ENCODE measurements at places on chromosomes 12 and 14. TPM values are rescaled to one million over a fixed set of nuclear protein-coding genes. Genes with fewer than 3 reads are reported as not detected.

- DNase-seq, result no peak
These were observed 38.5 kb downstream of the CCER1 start for GRCh38 chr12:90916516-90916915.

- peak; percentile 72 for DNase-seq
These were observed 15.8 kb upstream of the DTX1 start for GRCh38 chr12:113040722-113041171.

- DNase-seq, result no peak
These were observed 669.2 kb downstream of the DIO2 start for GRCh38 chr14:79542121-79542520.

GRCh38 chr12:52419656-52420055, 13.5 kb upstream of the KRT82 start:
- no peak for DNase-seq

DNA sequence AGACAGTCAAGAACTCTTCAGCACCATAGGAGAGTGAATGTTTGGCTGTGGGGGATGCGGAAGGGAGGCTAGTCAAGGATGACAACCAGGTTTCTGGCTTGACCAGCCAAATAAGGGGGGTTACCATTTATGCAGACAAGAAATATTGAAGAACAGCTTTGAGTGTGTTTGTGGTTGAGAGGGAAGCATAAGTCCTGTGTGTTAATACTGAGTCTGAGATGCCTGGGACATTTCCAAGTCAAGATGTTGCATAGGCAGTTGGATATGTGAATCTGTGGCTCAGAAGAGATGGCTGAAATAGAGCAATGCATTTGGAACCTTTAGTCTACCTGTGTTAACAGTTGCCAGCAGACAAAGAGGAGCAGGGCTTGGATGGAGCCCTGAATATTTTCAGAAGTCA, 66.1 kb downstream of the ANO6 start:
- DNase-seq, result no peak

- no peak for DNase-seq
These were observed 21.1 kb downstream of the PLXNC1 start for GRCh38 chr12:94169495-94169894.

GRCh38 chr12:11854011-11854499, 204.6 kb downstream of the ETV6 start:
- DNase-seq, result no peak

DNA sequence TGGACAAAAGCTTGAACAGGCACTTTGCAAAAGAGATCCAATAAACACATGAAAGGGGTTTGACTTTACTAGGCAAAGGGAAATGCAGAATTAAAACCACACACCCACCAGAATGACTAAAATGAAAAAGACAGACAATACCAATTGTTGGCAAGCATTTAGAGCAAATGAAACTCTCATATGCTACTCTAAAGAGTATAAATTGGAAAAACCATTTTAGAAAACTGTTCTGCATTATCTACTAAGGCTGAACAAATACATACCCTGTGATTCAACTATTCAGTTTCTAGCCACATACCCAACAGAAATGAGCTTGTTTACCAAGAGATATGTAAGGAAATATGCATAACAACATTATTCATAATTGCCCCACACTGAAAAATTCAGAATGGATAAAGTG, 8.5 kb upstream of the IL22 start:
- DNase-seq, result no peak

DNA sequence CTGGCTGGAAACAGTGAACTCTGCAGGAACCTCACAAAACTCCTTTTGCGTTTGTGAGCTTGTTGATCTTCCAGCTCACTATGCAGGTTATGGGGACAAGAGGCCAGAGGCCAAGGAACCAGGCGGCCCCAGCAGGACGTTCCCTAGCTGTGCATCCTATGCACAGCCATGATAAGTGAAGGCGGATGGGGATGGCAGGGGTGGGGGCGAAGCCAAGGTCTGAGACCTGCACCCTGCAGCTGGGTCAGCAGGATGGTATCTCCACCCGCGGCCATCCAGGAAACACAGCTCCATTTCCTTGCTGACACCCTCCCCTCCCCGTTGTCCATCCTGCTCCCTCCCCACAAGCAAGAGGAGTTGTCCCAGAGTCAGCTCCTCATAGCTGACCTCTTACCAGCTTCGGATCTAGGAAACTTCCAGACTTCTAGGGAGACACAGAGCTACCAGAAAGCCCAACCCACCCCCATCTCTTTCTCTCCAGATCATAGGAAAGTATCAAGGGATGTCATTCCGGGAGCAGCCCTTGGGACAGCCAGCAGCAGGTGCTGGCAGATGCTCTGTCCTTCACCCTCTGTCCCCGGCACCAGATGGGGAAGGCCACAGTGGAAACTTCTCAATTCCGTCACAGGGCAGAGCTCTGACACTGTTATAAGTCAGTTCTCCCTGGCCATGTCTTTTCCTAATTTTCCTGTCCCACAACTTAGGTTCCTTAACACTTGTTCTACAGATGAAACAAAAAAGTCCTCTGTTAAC, 9.4 kb downstream of the ZBTB39 start:
- peak; percentile 44 for DNase-seq

- peak; percentile 37 for DNase-seq
These were observed 448.3 kb downstream of the PCNX1 start for GRCh38 chr14:71355324-71356201.

DNA sequence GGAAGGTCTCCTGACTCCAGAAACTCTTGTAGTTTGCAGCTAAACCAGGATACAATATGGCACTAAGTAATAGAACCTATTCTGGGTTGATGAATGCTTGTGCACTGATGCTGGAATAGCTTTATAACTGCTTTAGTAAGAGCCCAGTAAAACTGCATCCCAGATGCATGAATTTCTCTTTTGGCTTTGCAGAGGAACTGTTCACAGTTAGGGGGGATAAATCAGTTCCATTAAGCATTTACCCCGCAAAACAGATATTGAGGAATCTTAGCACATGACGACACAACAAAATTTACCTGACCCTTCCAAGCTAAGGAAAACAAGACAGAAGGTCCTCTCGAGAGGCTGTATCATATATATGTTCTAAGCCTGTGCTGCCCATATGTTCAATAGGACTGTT, 457.4 kb downstream of the FOXG1 start:
- DNase-seq, result no peak

GRCh38 chr12:122604993-122605392, 77.9 kb downstream of the KNTC1 start:
- no peak for DNase-seq

DNA sequence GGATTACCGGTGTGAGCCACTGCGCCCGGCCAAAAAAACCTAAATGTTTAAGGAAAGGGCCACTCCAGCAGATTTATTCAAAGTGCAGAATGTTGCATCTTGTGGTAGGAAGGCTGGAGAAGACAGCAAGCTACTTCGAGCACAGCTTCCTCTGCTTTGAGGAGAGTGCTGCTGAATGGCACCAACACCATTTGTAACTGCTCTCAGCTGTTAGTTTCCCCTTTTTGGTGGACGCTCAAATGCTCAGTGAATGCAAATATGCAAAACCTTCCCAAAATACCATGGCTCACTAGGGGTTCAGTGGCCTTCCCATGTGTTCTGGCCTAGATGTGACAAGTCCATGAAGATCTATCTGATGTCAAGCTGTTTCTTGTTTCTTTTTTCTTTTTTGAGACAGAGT, 2.9 kb upstream of the TDRD9 start:
- DNase-seq, result no peak

DNA sequence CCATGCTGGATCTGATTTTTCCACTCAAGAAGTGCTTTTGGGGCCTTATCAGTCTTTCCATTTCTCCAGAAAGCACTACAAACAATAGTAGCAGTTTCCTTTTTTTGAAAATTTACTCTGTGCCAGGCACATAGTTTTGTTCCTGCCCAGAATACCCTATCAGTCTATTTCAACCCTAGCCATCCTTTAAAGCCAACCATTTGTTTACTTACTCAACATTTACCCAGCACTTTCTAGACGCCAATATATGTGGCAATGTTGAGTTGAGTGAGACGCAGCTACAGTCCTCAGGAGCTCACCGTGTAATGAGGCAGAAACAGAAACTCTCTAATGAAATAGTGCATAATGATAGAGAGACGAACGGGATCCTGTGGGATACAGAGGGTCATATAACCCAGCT, 32.9 kb upstream of the CHST11 start:
- peak; percentile 44 for DNase-seq

GRCh38 chr14:43165651-43166050, 1341.4 kb downstream of the FSCB start:
- DNase-seq, result no peak

- no peak for DNase-seq
These were observed 5.0 kb upstream of the DUSP6 start for GRCh38 chr12:89357297-89357730.

- DNase-seq, result no peak
These were observed 104.8 kb downstream of the PDE3A start for GRCh38 chr12:20473133-20473532.

GRCh38 chr12:126055521-126055920, 990.3 kb downstream of the AACS start:
- DNase-seq, result no peak

GRCh38 chr14:20476776-20477175, 7.6 kb downstream of the PNP start:
- no peak for DNase-seq

- no peak for DNase-seq
These were observed at the start of gene LRRC74A for GRCh38 chr14:76826122-76826521. TSS of gene LRRC74A (plus strand) at chr14:76826408. CDS start at chr14:76826698, 290 bp downstream.

DNA sequence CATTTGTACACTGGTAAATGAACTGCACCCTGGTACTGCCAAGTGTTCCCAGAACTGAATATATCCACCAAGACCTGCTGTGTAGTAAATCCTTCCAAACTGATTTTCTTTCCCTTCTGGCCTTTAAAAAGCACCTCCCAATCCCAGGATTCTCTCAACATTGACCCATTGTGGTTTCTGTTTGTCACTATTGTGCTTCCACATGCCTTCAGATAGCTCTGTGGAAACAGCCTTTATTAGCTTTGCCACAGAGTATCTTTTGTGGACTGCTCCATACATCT, 949 bp upstream of the KIF21A start:
- DNase-seq, result no peak

- DNase-seq, result no peak
These were observed 24.9 kb downstream of the RIN3 start for GRCh38 chr14:92538412-92538985.

- DNase-seq, result peak; percentile 52
These were observed 12.4 kb upstream of the SMUG1 start for GRCh38 chr12:54201001-54201794.

DNA sequence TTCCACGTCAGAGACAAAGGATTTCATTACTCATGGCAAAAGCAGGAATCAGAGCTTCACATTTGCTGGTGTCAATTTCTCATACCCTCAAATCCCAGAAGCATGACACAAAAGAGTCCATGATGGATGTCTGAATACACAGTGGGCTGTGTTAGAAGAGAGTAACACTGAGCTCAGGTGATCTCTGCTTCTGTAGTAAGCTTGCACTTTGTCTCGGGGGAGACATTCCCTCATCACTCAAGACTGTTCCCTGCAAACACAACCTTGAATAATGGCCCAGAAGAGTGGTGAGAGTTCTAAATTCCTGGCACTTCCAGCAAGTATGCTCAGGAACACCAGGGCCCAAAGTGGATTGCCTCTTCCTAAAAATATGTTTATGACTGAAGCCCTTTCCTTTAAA, 1787.2 kb upstream of the SEL1L start:
- DNase-seq, result no peak

- no peak for DNase-seq
These were observed 1.9 kb downstream of the EGLN3 start for GRCh38 chr14:33948869-33949408.

- peak; percentile 8 for DNase-seq
These were observed 9.2 kb downstream of the CABP1 start for GRCh38 chr12:120649442-120650232.

DNA sequence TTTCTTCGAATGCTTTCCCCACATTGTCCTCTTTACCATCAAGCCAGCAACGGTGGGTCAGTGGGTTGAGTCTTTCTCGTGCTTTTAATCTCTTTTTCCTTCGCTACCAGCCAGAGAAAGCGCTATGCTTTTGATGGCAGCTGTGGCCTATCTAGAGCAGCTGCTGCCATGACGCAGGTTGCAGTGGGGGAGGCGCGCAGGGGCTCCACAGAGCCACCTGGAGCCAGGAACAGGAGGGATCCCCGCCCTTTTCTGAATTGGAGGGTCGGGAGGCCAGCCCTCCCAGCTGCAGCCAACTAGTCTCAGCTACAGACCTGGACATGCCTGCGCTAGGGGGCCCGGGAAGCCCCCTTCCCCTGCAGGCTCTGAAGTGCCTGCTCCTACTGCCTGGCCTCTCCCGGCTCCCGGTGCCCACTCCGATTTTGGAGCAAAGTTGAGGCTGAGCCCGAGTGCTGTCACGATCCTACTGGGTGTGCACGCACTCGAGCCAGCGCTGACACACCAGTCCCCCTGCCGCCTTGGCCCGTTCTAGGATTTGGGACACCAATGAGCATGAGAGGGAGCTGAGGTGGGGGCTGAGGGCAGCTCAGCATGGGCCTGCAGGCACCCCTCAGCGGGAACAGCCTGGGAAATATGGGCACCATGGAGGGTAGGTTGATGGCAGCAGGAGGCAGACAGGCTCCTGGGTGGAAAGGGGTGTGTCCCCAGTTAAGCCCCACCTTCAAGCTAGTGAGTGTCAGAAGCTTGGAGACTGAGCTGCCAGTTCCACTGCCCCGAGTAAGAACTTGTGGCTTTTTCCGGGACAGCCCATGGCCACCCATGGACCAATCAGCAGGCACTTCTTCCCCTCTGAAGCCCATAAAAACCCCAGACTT, 784.2 kb downstream of the SLC6A15 start:
- no peak for DNase-seq

- no peak for DNase-seq
These were observed 448.7 kb upstream of the OR4E1 start for GRCh38 chr14:22122227-22122818.

GRCh38 chr12:97876780-97877179, 414.2 kb downstream of the RMST start:
- DNase-seq, result no peak

- DNase-seq, result no peak
These were observed 14.9 kb upstream of the MLXIP start for GRCh38 chr12:122063694-122064024.

DNA sequence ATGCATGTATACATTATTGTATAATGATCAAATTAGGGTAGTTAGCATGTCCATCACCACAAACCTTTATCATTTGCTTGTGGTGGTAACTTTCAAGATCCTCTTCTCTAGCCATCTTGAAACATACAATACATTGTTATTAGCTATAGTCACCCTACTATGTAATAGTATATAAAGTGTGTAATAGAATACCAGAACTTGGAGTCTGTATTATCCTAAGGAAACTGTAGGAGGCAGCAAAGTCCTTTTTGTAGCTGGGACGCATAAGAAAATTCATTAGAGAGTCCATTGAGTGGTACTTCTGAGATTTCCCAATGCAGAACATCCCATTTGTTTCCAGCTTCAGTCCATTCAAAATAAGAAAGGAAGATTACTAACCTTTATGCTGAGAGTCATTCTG, 325.9 kb upstream of the LRFN5 start:
- DNase-seq, result no peak

GRCh38 chr12:22287776-22288621, 46.5 kb downstream of the ST8SIA1 start:
- peak; percentile 60 for DNase-seq

- no peak for DNase-seq
These were observed 10.8 kb upstream of the PSMA6 start for GRCh38 chr14:35281341-35281740.

GRCh38 chr12:25308756-25309155, 58.0 kb upstream of the KRAS start:
- DNase-seq, result no peak

The CDC42BPB gene
- 131 TPM for total RNA-seq

The GOLGA5 gene
- 28.9 TPM for total RNA-seq

The TOGARAM1 gene
- total RNA-seq, result 13.8 TPM

The TAS2R8 gene
- not detected for total RNA-seq

The NEDD1 gene
- 26.8 TPM for total RNA-seq

The TMTC1 gene
- 5.1 TPM for total RNA-seq

The ASB8 gene
- 29.7 TPM for total RNA-seq

The SYNDIG1L gene
- not detected for total RNA-seq

The POMT2 gene
- 48.2 TPM for total RNA-seq

The KRT75 gene
- not detected for total RNA-seq

The CEP170B gene
- 35.0 TPM for total RNA-seq
